H4 (cell line): ENCODE measurements at places on chromosomes 3 and 15. TPM values are rescaled to one million over a fixed set of nuclear protein-coding genes. Genes with fewer than 3 reads are reported as not detected.

The DPP8 gene
- total RNA-seq = 10.7 and 16.8 TPM in 2 replicates

The CYFIP1 gene
- total RNA-seq = 38.4 and 39.3 TPM in 2 replicates

The GP9 gene
- not detected in 2 replicates for total RNA-seq

- no peak for DNase-seq
Observed at GRCh38 chr3:59641169-59641899, 591.5 kb upstream of the CFAP20DC start.

DNA sequence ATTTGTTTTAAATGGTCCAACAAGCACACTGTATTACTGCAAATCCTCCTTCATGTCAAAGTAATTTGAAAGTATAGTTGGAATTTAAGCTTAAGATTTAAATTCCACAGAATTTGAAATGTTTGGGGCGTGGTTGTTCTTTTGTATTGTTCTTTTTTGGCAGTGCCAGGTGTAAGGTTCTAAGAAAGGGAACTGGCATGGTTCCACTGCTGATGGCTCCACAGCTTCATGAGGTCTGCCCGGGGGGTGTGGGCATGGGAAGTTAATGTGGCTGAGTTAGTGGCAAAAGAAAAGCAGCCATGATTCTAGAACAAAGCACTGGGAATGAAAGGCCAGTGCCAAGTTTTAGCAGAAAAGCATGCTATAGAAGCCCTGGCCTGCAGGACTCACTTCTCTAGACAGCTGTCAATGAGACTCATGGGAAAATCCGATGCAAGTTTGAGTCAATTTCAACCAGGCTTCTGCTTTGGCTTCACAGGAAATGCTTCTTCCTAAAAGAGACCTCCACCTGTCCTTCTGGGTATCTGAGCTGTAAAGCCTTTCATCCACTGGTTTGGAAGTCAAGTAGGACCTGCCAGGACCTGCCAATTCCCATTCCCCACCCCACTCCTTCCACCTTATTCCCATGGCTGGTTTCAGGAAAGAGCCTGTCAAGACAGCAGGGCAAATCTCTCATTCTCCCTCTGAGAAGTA lies 18.9 kb downstream of the CDCP1 start:
- DNase-seq = no peak

GRCh38 chr15:74040109-74040850 lies 42.1 kb downstream of the GOLGA6A start:
- DNase-seq = peak; percentile 67

GRCh38 chr3:149534082-149534481 lies 59.6 kb downstream of the TM4SF4 start:
- no peak for DNase-seq

GRCh38 chr3:58074116-58074715 lies 66.0 kb downstream of the FLNB start:
- no peak for DNase-seq

- no peak for DNase-seq
Observed at GRCh38 chr15:68526784-68527183, 52.0 kb upstream of the CORO2B start.

GRCh38 chr3:152123457-152123856 lies 145.3 kb upstream of the MBNL1 start:
- no peak for DNase-seq

DNA sequence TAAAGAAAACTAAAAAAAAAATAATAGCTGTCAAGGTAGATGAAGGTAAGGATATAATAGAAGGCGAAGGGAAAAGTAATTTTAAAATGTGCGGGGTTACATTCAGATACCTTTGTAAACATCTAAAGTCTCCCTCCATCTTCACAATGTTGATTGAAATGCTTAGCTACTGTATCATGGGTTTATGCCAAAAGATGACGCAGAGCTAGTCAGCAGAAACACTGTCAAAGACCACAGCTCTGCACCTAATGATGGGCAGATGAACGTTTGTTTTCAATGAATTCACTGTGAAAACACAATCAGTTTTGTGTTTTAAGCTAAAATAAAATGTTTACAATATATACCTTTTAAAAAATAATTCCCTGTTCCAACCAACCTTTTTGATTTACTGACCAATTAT lies 61.2 kb downstream of the RFTN1 start:
- DNase-seq = peak; percentile 60

- no peak for DNase-seq
Observed at GRCh38 chr15:65374821-65375401, 2.9 kb downstream of the IGDCC3 start.

- DNase-seq = no peak
Observed at GRCh38 chr3:186314896-186315295, 47.1 kb downstream of the DGKG start.

DNA sequence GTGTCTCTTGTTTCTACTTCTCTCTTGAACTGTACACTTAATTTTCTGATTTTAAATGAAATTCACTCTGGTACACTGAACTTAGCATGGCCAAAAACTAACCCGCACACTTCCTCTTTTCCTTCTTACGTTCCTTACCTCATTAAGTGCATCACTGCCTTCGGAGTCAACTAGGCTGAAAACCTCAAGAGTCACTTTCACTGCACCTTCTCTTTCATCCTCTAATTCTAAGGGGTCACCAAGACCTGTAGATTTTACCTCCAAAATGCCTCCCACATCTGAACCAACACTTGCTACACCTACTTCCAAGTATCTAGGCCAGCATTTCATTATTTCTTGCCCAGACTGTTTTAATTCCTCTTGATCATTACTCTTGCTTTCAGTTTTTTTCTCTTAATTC lies 6.6 kb downstream of the CBLB start:
- no peak for DNase-seq

GRCh38 chr3:115512565-115513415 lies 110.5 kb upstream of the GAP43 start:
- DNase-seq = peak; percentile 11

DNA sequence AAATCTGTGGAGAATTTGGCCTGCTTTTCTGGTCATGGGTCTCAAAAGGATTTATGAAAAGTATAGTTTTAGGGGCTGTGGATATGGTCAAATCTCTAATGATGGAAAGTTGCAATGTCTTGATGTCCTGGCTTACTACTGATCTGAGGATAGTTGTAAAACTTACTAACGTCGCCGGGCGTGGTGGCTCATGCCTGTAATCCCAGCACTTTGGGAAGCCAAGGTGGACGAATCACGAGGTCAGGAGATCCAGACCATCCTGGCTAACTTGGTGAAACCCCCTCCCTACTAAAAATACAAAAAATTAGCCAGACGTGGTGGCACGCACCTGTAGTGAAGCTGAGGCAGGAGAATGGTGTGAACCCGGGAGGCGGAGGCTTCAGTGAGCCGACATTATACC lies 19.6 kb downstream of the TRIM71 start:
- DNase-seq = no peak

DNA sequence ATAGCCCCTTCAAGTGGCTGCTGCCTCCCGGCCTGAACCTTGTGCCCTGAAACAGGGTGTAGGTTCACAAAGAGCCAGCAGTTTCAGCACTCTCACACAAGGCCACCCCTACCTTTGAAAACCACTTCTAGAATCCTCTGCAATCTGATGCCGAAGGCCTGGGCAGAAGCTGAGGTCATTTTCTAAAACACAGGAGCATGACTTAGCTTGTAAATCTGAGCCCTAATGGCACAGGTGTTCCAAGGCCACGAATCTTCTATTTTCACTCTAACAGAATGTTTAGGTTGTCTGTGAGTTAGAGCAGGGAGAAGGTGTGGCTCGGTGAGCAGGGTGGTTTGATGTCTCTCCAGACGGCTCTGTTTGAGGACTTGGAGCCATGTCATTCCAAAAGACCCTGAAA lies 62.3 kb downstream of the SYNM start:
- DNase-seq = no peak
